Stimulated activated CD4-positive, alpha-beta T cell treated with anti-CD3 and anti-CD28 coated beads, TNF-alpha, amount 100 ng/mL, for 4 hours (primary cell): ENCODE measurements at places on chromosomes 13 and 19.

GRCh38 chr13:32829269-32829668, 187.0 kb upstream of the KL start:
- no peak for DNase-seq

- DNase-seq = no peak
Measured at GRCh38 chr13:33229446-33230177, 55.9 kb downstream of the STARD13 start.

DNA sequence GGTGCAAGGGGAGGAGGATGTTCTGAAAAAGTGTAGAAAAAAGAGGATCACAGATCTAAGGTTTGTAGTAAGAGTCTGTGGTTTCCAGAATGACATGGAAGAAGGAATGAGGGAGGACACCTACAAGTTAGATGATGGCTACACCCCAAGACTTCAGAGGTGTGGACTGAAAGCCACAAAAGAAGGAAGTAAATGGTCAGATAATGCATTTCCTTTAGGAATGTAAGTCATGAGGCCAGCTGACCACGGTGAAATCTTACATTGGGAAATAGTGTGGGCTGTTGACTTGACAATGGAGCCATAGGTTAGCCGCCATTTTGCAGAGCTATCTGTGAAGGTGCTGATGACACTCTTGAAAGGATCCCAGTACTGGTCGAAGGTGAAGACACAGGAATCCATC, 25.3 kb upstream of the FBXO27 start:
- DNase-seq = no peak

DNA sequence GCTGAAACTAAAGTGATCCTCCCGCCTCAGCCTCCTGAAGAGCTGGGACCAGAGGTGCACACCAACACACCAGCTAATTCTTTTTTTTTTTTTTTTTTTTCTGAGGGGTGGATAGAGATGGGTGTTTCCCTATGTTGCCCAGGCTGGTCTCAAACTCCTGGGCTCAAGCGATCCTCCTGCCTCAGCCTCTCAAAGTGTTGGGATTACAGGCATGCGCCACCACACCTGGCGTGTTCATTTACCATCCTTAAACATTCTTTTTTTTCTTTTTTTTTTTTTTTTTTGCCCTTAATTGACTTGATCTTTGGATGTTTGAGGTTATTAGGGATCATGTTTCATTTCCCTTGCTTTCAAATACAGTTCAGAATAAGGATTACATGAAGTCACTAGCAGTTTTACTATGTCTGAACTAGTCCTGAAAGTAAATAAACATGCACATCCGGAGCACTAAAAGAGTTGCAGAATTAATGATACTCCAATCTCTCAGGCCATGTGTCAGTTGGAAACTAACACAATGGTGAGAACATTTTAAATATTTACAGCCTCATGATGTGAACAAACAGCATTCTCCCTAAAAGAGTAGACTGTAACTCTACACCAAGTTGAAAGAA, 10.2 kb downstream of the UTP14C start:
- no peak for DNase-seq

DNA sequence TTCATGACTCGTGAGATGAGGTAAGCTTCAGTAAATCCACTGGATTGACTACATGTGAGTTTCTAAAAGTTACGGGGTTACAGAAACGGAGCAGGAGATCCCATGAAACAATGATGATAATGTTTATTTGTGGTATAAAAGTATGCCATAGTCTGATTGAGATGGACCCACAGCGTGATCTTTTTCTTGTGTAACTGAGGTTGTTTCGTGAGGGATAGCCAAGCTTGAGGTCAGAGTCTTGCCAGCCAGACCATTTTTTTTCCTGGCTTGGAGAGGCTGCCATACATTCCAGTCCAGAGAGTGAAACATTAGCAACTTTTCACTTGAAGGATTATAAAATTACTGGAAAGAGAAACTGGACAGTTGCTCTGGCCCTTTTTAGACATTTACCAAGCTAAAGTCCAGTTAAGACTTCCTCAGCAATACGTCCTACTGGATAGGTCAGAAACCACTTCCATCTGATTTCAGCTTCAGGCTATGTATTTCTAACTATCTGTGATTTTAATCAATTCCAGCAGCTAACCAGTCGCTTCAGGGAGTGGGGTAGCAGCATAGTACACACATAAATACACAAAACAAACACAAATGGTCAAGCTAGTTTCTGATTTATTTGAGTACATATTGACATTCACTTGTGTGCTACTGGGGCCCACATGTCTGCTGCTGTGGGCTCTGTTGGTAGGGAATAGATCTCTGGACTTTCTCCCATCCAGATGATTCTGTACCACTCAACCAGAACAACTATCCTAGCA, 194.6 kb downstream of the POSTN start:
- DNase-seq = no peak

DNA sequence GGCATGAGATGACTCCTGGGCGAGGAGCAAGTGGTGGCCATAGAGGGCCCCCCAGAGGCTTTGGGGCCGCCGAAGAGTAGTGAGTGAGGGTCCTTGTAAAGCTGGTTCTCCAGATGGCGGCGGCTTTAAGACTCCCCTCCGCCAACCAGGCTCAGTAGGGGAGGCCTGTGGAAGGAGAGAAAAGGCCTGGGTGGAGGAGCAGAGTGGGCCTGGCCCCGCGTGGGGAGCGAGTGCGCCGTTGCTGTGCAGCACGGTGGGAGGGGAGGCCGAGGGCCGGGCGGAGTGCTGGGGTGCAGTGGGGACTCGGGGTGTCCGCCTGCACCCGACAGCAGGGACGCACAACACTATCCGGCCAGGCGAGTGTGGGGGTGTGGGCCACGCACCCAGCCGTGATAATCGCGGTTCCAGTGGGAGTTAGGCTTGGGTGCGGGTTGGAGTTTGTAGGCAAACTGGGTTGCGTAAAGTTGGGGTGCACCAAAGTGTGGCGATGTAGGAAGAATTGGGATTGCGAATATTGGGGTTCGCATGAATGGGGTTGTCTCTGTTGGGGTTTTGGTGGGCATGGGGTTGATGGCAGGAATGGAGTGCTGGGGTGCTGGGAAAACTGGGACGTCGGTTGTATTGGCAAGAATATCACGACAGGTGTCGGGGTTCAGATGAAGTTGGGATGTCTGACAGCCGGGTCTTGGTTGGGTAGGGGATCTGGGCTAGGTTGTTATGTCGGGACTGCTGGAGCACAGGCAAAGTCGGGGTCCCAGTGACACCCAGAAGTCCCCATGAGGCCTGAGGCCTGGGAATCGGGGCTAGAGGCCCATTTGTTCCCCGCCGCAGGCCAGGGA, 687 bp upstream of the CIRBP start:
- no peak for DNase-seq

GRCh38 chr19:1446713-1447481, 3.0 kb upstream of the APC2 start:
- DNase-seq = no peak

DNA sequence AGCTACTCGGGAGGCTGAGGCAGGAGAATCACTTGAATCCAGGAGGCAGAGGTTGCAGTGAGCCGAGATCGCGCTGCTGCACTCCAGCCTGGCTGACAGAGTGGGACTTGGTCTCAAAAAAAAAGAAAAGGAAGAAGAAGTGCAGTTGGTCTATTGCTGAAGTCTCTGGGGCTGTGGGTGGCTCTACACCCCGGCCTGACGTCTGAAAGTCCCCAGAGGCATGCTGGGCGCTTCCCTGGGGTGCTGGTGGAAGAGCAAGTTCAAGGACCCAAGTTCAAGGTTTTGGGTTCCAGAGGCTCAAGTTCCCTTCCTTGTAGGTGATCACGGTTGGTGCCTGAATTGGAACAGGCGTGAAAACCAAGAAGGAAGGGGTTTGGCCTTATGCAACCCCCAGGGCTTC, 3.8 kb downstream of the HCN2 start:
- DNase-seq = no peak

GRCh38 chr13:50159607-50160006, 144.4 kb downstream of the KCNRG start:
- no peak for DNase-seq

- DNase-seq = no peak
Measured at GRCh38 chr13:104837756-104838155, 1697.7 kb downstream of the EFNB2 start.

DNA sequence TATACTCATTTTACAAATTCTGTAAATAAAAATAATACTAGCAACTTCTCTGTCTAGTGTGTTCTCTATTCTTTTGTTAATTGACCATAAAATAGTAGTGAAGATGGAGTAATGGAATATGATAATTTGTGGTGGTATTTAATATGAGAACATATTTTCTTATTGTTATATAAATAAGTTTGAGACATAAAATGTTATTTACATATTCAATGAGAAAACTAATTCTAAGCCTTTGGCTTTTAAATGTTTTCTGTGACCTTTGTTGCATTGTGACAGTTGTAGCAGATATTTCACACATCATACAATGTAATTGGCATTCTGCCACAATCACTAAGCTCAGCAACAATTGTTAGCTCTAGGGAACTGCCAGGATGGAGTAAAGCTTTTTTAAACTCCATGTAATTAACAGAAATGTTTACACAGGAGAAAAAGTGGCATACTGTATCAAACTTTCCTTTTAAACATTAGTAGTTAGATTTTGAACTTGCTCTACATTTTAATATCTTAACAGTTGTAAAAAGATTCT, 562.1 kb upstream of the PCDH9 start:
- DNase-seq = no peak

DNA sequence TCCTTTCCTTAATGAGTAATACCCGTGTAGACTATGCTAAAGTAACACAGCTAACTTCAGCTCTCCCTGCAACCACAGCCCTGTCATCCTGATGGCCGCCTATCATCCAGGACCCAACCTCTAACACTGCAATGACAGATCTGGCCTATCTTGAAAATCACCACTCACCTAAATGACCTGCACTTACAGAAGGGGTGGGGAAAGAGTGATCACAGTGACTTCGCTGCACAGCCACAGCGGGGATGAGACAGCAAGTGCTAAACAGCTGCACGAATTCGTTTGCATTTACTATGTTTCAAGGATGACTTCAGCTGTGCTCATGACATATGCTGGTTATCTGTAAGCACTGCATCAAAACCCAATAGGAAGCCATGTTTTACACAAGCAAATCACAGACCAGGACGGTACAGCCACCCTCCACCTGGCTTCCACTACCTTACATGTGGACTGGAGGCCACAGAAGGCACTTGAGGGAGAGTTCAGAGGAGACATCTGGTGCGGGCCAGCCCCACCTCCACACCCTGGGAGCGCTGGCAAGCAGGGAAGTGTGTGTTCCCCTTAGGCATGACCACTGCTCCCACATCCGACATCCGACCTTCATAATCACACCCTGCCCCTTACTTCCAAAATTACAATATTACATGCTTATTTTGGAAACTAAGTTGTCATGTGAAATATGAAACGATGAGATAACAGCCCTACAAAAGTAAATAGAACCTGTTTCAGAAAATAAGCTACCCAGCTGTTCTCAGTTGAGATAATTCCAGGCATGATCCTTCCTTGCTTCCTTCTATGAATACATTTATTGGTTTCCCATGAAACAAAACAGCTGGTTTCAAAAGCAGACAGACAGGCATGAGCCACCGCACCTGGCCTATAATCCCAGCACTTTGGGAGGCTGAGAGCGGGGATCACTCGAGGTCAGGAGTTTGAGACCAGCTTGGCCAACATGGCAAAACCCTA, 95.7 kb downstream of the STK24 start:
- DNase-seq = no peak

GRCh38 chr13:49042476-49042875, 66.8 kb downstream of the FNDC3A start:
- DNase-seq = no peak

GRCh38 chr13:112071102-112071722, 4.3 kb downstream of the SOX1 start:
- no peak for DNase-seq

DNA sequence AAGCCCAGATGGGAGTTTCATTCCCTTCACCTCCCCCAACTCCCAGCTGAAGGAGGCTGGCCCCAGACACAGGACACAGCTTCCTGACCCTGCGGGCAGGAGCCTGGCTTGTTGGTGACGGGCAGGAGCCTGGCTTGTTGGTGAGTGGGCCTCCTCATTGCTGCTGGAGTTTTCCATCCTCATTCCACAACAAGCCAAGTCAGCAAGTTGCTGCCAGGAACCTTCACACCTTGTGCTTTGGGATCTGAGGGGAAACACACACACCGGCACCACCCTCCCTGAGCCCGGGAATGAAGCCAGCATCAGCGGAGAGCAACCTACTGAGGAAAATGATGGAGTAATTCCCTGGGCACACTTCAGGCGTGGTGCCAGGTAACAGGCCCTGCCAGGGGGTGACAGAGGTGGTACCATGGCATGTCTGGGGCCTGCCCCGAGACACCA, 74.9 kb downstream of the ALOX5AP start:
- DNase-seq = no peak

DNA sequence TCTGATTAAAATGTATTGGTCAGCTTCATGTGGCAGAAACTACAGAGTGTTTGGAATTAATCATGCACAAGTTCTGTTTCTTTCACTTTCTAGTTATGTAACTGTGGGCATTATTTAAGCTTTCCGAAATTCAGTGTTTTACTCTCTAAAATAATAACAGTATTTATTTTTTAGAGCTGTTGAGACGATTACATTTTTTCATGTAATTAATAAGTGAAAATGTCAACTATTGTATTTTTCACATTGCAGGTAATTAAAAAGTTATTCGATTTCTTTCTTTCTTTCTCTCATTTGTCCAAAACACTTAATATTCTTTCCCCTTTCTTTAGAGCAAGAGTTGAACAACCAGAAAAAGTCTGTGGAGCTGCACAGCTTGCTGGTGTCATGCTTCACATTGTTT, 559.4 kb upstream of the PCDH20 start:
- no peak for DNase-seq

GRCh38 chr19:4375164-4376027, 25.0 kb downstream of the SH3GL1 start:
- DNase-seq = no peak

DNA sequence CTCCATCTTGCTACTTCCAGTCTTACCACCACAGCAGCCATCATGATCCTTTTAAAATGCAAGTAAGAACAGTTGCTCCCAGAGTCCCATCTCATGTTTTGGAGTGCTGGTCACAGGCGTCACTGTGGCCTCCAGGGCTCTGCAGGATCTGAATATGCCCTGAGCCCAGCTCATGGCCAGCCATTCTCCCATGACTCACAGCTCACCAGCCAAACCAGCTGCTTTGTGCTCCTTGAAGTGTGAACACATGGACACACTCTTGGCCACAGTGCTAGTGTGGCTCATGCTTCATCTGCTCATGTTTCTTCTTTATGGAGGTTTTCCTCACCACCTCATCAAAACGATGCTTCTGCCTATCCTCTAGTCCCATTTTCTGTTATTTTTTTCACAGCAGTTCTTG, 466.5 kb downstream of the UQCRFS1 start:
- DNase-seq = no peak

DNA sequence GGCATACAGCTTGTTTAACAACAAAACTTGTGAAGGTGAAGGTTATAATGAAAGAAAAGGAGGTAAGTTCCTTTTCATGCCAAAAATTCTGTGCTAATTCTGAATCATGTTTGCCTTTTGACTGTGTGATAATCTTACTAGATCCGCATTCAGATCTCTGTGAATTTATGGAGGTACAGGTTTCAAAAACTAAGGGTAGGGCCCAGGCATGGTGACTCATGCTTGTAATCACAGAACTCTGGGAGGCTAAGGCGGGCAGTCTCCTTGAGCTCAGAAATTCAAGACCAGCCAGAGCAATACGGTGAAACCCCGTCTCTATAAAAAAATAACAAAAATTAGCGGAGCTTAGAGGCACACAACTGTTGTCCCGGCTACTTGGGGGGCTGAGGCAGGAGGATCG, 45.9 kb downstream of the PCDH9 start:
- no peak for DNase-seq
